Chondrocyte (in vitro differentiated cells): ENCODE measurements at places on chromosomes 6 and 20. TPM values are rescaled to one million over a fixed set of nuclear protein-coding genes. Genes with fewer than 3 reads are reported as not detected.

DNA sequence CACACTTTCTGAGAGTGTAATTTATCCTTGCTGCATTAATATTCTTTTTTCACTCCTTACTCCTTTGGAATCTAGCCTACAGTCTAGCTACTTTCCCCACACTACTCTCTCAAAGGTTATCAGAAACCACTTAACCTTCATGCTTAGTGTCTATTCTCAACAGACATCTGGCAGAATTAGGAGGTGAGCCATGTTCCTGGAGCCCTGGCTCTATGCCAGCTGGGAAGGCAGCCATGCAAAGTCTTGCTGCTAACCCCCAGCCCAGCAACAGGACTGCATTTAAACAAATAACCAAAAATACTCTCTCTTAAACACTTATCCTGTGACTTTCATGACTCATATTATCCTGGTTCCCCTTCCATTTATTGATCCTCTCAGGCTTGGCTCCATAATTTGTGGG lies 260.2 kb downstream of the BCKDHB start:
- no peak for DNase-seq
- H3K36me3 ChIP-seq: peaks cover 6% of the 10 kb centered on the region
- no peaks in the 10 kb centered on the region for H3K27me3 ChIP-seq
- H3K4me1 ChIP-seq: peaks cover 2% of the 10 kb centered on the region

GRCh38 chr6:106849676-106850332 lies 124.7 kb downstream of the CD24 start:
- peaks cover 12% of the 10 kb centered on the region for H3K27me3 ChIP-seq
- H3K27ac ChIP-seq: no peak overlapping the region
- no peak overlapping the region for H3K4me3 ChIP-seq
- no peaks in the 10 kb centered on the region for H3K36me3 ChIP-seq
- no peaks in the 10 kb centered on the region for H3K4me1 ChIP-seq

DNA sequence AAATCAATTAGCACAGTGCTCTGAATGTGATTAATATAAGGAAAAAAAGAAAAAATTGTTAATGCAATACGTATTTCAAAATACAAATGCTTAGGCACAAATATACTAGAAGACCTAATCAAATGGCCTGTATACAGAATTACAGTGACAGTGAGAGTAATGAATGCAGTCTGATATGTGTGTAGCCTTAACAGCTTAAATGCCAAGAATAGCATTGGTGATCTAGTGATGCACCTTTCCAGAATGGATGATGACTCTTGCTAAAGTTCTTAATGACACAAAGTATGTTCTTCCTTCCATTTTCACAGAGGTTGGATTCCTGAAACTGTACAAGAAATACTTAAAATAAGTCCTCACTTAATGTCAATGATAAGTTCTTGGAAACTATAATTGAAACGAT lies 131.0 kb downstream of the CDKAL1 start:
- no peak overlapping the region for H3K27ac ChIP-seq
- H3K36me3 ChIP-seq: no peaks in the 10 kb centered on the region
- H3K4me1 ChIP-seq: peaks cover 23% of the 10 kb centered on the region
- no peaks in the 10 kb centered on the region for H3K27me3 ChIP-seq
- H3K4me3 ChIP-seq: no peak overlapping the region

- peaks cover 20% of the 10 kb centered on the region for H3K27me3 ChIP-seq
- H3K36me3 ChIP-seq: no peaks in the 10 kb centered on the region
- H3K4me1 ChIP-seq: no peaks in the 10 kb centered on the region
These were observed 62.3 kb downstream of the RIPOR3 start for GRCh38 chr20:50628853-50629669.

DNA sequence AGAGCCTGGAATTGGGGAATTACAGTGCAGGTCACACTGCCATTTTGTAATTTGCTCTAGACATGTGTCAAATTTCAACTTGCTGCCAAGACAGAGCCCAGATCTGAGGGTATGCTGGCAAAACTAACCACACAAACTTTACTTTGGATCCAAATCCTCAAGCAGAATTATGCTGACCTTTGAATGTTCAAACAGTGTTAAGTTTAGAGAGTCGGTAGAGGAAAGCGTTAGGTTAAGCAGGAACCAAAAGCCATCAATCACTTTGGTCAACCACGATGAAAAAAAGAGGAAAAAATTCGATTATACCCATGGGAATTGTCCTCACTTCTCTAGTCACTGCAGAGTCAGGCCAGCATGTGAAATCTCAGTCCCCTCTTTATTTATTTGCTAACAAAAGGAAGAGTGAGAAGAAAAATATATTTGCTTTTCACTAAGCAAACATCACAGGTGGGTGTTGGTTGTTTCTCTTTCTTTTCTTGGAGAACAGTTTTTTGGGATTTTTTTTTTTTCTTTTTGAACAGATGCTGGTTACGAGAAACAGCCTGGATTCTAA lies 105.1 kb upstream of the ADGRF1 start:
- no peaks in the 10 kb centered on the region for H3K27me3 ChIP-seq
- H3K36me3 ChIP-seq: no peaks in the 10 kb centered on the region
- H3K4me1 ChIP-seq: peaks cover 32% of the 10 kb centered on the region
- H3K4me3 ChIP-seq: no peak overlapping the region
- H3K27ac ChIP-seq: no peak overlapping the region

The NUP153 gene
- 23.9 to 30.5 TPM (median 24.3 TPM) in 3 replicates for total RNA-seq

The PLAGL1 gene
- total RNA-seq: 81.9 to 105 TPM (median 83.1 TPM) in 3 replicates

The ZNF311 gene
- 0.41 to 0.80 TPM (median 0.52 TPM) in 3 replicates for total RNA-seq

The MLN gene
- total RNA-seq: not detected in 3 replicates
